Mesendoderm (in vitro differentiated cells): ENCODE measurements at places on chromosomes 5 and 9.
A peak's percentile ranks its signal among the peaks of the same experiment; 100 is the strongest.

GRCh38 chr5:150114773-150115408 lies 28.5 kb upstream of the CSF1R start:
- no peaks in the 10 kb centered on the region for H3K4me1 ChIP-seq
- no peak for DNase-seq
- no peaks in the 10 kb centered on the region for H3K36me3 ChIP-seq
- no peak overlapping the region for H3K27ac ChIP-seq
- H3K27me3 ChIP-seq: no peaks in the 10 kb centered on the region

DNA sequence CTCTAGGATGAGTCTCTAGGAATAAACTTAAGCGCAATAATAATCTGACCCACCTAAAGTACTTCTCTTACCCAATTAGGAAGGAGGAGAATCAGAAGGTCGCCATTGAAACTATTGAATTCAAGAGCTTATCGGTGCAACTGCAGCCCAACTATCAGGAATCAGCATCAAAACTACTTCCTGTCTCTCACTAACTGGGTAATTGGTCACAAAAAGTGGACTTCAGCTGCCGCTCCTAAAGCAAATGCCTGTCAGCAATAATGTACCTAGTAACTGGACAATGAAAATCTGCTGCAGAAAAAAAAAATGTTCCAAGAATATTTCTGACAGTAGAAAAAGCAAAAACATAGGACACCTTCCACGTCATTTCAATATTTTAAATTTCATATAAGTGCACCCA lies 3.3 kb downstream of the OR1L8 start:
- H3K4me3 ChIP-seq: no peak overlapping the region
- no peaks in the 10 kb centered on the region for H3K36me3 ChIP-seq
- no peak overlapping the region for H3K27ac ChIP-seq
- DNase-seq: no peak
- H3K4me1 ChIP-seq: no peaks in the 10 kb centered on the region

- no peaks in the 10 kb centered on the region for H3K27me3 ChIP-seq
- H3K4me3 ChIP-seq: no peak overlapping the region
- no peak overlapping the region for H3K27ac ChIP-seq
- H3K4me1 ChIP-seq: no peaks in the 10 kb centered on the region
- no peaks in the 10 kb centered on the region for H3K36me3 ChIP-seq
These were observed 201.0 kb downstream of the MAPKAP1 start for GRCh38 chr9:125505988-125506438.

DNA sequence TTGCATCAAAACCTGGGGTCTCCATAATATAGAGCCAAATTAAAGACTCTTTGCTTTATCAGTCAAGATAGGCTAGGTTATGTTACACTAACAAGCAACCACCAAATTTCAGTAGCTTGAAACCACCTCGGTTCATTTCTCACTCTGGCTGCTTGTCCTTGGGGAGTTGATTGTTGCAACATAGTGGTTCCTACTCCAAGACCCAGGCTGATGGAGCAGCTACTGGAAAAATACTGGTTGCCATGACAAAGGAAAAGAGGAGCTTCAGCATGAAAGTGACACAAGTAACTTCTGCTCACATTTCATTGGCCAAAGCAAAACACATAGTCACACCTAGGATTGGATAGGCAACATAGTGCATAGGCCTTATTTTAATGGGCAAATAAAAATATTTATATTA lies 18.5 kb upstream of the RCL1 start:
- no peaks in the 10 kb centered on the region for H3K27me3 ChIP-seq
- no peak for DNase-seq
- H3K36me3 ChIP-seq: no peaks in the 10 kb centered on the region
- no peak overlapping the region for H3K27ac ChIP-seq

- DNase-seq: no peak
- H3K36me3 ChIP-seq: no peaks in the 10 kb centered on the region
- no peaks in the 10 kb centered on the region for H3K4me1 ChIP-seq
- H3K27ac ChIP-seq: no peak overlapping the region
- H3K4me3 ChIP-seq: no peak overlapping the region
These were observed 26.4 kb upstream of the FAM240B start for GRCh38 chr9:38746303-38746702.

DNA sequence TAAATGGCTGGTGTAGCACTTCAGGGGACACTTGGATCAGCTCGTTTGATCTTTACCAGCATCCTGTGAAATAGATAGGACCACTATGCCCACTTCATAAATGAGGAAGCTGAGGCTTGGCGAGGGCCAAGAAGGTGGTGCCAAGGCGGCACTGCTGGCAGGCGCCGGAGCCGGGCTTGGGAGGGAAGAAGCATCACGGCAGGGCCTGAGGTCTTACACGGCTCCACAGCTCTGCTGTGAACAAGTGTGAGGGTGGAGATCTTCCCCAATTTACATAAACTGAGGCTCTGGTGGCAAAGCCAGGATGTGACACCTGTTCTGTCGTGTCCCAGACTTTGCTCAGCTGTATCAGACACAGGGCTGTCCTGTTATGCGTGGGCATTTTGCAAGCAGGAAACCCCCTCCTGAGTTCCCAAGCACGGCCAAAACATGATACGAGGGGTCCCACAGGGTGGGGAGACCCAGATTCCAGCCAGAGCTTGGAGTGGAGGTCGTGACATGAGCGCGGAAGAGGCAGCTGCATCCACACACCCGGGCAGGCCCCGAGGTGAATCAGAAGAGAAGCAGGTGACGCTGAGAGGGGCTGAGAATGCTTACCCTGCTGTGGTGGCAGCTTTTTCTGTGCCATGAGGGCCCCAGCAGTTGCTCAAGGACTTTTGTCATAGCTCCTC lies 117.5 kb upstream of the BOD1 start:
- H3K27me3 ChIP-seq: no peaks in the 10 kb centered on the region
- H3K36me3 ChIP-seq: no peaks in the 10 kb centered on the region
- no peaks in the 10 kb centered on the region for H3K4me1 ChIP-seq
- DNase-seq: no peak

GRCh38 chr9:135711881-135712280 lies 9.9 kb downstream of the KCNT1 start:
- H3K4me3 ChIP-seq: no peak overlapping the region
- H3K27me3 ChIP-seq: peaks cover 5% of the 10 kb centered on the region
- H3K36me3 ChIP-seq: no peaks in the 10 kb centered on the region
- H3K4me1 ChIP-seq: no peaks in the 10 kb centered on the region
- no peak for DNase-seq
- H3K27ac ChIP-seq: no peak overlapping the region

GRCh38 chr5:369151-369868 lies 47.8 kb downstream of the AHRR start:
- H3K4me1 ChIP-seq: no peaks in the 10 kb centered on the region
- H3K4me3 ChIP-seq: no peak overlapping the region
- H3K27ac ChIP-seq: no peak overlapping the region
- DNase-seq: no peak
- H3K27me3 ChIP-seq: peaks cover 2% of the 10 kb centered on the region

DNA sequence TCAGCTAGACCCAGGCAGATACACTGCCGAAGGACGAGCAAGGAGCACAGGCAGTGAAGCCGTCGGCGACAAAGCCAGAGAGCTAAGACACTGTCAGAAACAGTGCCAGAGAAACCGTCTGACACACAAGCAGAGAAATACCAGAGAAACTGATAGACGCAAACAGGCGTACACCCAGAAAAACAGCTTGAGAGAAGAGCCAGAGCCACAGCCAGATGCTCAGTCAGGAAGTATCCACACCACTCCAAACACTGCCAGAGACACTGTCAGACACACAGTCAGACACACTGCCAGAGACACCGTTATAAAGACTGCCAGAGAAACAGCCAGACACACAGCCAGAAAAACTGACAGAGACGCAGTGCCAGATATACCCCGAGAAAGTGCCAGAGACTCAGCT lies 19.1 kb downstream of the CNTFR start:
- peaks cover 5% of the 10 kb centered on the region for H3K4me1 ChIP-seq
- H3K27ac ChIP-seq: no peak overlapping the region
- H3K36me3 ChIP-seq: no peaks in the 10 kb centered on the region
- H3K27me3 ChIP-seq: no peaks in the 10 kb centered on the region
- no peak for DNase-seq

- no peaks in the 10 kb centered on the region for H3K27me3 ChIP-seq
- H3K4me1 ChIP-seq: peaks cover 2% of the 10 kb centered on the region
- DNase-seq: peak; percentile 76
These were observed 31.9 kb upstream of the C5orf58 start for GRCh38 chr5:170200876-170201275.

DNA sequence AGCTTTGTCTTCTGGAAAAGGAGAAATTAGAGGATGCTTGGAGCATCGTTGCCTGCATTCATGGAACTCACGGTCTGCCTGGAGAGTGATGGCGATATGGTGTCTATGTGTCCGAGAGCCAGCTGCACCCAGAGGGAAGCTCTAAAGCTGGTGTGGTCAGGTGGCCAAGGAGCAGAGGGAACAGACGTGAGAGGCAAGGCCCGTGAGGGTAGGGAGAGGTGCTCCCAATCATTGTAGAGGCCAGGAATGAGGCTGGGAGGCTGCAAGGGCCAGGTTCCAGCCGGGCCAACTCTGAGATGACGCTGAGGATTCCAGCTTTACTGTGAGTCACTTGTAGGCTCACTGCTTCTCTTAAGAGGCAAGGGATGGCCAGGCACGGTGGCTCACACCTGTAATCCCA lies 7.6 kb downstream of the FGD3 start:
- no peak for DNase-seq
- no peak overlapping the region for H3K4me3 ChIP-seq
- H3K27me3 ChIP-seq: no peaks in the 10 kb centered on the region
- no peaks in the 10 kb centered on the region for H3K36me3 ChIP-seq
- no peak overlapping the region for H3K27ac ChIP-seq

DNA sequence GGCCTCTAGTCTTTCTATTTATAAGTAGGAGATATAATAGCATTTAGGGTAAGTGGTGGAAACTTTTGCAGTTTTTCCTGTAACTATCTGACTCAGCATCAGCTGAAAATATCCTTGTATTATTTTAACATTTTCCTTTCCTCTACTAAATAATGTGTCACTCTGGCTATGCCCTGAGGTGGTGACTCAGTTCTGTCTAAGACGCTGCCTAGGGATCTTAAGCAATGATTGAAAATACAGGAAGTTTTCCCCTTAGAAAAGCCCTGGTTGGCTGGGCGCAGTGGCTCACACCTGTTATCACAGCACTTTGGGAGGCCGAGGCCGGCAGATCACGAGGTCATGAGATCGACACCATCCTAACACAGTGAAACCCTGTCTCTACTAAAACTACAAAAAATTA lies 9.3 kb upstream of the EDIL3 start:
- H3K36me3 ChIP-seq: no peaks in the 10 kb centered on the region
- no peaks in the 10 kb centered on the region for H3K4me1 ChIP-seq
- H3K27me3 ChIP-seq: no peaks in the 10 kb centered on the region
- no peak overlapping the region for H3K4me3 ChIP-seq

DNA sequence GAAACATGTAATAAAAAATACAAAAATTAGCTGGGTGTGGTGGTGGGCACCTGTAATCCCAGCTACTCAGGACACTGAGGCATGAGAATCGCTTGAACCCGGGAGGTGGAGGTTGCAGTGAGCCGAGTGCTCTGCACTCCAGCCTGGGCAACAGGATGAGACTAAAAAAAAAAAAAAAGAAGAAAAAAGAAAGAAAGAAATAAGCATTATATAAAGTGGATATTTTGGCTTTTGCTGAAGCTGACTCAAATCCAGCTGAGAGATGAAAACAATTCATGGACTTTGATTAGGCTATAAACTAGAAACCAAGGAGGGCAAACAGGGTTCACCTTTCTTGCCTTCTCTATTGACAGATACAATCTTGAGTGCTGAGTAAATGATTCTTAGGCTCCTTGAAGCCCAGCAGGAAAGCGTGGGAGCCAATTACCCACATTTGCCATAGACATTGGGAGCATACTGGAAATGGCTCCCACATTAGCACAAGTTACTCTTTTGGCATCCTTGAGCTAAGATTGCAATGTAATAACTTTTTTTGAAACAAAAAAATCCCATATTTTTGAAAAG lies 2.4 kb upstream of the BTF3 start:
- no peak overlapping the region for H3K4me3 ChIP-seq
- H3K27me3 ChIP-seq: no peaks in the 10 kb centered on the region
- H3K36me3 ChIP-seq: no peaks in the 10 kb centered on the region
- no peak overlapping the region for H3K27ac ChIP-seq
- peaks cover 3% of the 10 kb centered on the region for H3K4me1 ChIP-seq

DNA sequence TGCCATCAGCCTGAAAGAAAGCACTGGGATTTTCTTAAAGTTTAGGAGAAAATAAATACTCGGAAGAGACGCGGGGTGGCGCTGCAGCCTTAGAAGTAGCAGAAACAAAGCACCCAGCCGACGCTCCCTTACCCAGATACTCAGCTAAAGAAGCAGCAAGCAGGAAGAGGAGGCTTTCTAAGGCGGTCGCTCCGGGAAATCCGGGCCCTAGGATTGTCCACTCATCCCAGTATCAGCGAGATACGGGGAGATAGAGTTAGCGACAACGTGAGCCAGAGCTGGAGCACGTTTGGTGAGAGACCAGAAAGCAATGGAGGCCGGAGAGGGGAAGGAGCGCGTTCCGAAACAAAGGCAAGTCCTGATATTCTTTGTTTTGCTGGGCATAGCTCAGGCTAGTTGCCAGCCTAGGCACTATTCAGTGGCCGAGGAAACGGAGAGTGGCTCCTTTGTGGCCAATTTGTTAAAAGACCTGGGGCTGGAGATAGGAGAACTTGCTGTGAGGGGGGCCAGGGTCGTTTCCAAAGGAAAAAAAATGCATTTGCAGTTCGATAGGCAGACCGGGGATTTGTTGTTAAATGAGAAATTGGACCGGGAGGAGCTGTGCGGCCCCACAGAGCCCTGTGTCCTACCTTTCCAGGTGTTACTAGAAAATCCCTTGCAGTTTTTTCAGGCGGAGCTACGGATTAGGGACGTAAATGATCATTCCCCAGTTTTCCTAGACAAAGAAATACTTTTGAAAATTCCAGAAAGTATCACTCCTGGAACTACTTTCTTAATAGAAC lies at the start of gene PCDHB2:
Gene PCDHB2, plus strand, starts transcription at position 135 of the 782 bp plus-strand sequence. Its CDS starts 176 bp downstream, at position 311.
- H3K36me3 ChIP-seq: no peaks in the 10 kb centered on the region
- peaks cover 1% of the 10 kb centered on the region for H3K4me1 ChIP-seq
- no peak within 1 kb of the TSS for H3K27ac ChIP-seq
- DNase-seq: peak; percentile 97
- H3K4me3 ChIP-seq: peak within 1 kb of the TSS; percentile 89

DNA sequence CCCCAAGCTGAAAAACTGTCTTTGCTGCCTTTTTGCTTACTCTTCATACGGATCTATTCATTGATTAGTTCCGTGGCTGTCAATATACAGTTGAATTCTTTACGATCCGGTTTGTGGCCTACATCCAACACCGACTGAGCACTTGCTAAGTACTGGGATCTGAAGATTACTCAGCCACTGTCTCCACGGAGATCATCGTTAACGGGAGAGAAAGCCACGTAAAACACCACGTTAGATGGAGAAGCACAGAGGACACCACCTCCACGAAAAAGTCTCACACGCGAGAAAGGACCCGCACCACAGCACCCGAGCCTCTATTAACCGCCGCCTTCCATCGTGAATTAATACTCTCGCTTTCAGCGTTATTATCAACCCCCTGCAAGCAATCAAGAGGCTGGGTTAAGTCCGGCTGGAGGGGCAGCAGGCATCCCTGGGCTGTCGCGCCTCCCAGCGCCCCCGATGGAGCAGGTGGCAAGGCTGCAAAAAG lies 650 bp downstream of the ELP1 start:
- H3K4me1 ChIP-seq: peaks cover 4% of the 10 kb centered on the region
- peak overlapping the region; percentile 76 for H3K4me3 ChIP-seq
- H3K36me3 ChIP-seq: no peaks in the 10 kb centered on the region
- H3K27me3 ChIP-seq: no peaks in the 10 kb centered on the region
- DNase-seq: no peak
- H3K27ac ChIP-seq: peak overlapping the region; percentile 95
